ENCODE measurements at places on chromosomes 4 and X.

- no peak for DNase-seq
Measured at GRCh38 chrX:19697416-19697815, 182.1 kb upstream of the MAP3K15 start.

DNA sequence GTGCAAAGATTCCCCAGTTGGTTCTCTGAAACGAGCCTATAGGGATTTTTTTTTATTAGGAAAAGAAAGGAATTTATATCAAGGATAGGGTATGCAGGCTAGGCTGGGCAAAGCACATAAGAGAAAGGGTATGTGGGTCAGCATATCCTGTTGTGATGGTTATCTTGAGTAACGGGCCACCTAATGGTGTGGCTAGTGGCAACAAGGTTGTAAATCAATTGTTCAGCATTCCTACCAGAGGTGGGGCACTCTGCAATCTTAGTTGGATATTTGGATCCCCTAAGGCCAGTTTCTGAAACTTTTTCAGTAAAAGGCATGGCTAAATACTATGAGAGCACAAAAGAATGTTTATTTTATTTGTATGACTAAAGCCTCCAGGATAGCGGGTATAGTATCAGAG lies 42.7 kb downstream of the DCAF12L1 start:
- DNase-seq: no peak

- no peak for DNase-seq
Measured at GRCh38 chr4:113499166-113499565, 262.4 kb downstream of the CAMK2D start.

DNA sequence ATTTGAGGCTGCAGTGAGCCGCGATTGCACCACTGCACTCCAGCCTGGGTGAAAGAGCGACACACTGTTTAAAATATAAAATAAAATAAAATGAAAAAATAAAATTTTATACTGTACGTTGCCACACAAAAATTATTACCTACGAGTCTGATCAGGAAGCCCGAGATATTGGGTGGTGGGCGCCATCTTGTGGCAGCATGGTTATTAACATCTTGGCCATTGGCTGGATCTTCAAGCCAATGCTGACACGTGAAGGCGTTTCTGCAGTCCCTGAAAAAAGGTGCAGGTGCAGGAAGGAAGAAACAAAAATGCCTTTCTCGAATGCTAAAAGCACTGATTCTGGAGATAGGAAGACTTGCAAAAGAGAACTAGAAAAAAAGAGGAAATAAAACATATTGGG lies 4.9 kb upstream of the TLR8 start:
- no peak for DNase-seq

GRCh38 chr4:6178757-6179156 lies 21.6 kb downstream of the JAKMIP1 start:
- DNase-seq: no peak

DNA sequence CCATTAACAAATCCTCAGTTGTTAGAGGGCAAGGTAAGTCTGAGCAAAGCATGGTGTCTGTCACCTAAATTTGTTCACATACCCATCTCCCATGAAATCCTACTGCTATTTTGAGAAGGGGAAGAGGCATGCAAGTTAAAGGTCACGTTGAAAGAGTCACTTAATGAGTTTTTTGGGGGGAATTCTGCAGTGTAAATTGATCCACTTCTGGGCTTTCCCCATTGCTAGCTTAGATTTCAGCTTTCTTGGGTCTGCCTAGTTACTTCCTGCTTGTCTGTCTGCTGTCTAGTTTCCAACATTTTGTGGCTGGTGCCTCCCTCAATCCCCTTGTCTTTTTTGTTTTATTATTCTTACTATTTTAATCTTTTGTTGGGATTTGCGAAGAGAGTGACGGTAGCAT lies 32.0 kb downstream of the CEP135 start:
- no peak for DNase-seq

DNA sequence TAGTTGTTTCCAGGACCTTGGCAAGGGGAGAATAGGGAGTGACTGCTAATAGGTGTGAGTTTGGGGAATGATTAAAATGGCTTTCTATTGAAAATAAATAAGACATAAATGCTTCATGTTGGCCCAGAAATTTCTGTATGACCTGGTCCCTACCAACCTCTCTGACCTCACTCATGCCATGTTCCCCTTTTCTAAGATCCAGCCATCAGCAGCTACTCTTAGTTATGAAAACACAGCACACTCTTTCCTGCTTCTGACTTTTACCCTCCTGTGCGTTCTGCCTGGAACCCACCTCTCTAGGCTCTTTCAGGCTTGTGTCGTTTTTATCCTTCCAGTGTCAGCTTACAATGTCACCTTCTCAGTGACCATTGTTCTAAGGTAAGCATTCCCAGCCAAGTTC lies 14.8 kb upstream of the CXCL5 start:
- no peak for DNase-seq

GRCh38 chrX:20149326-20149725 lies 7.7 kb upstream of the EIF1AX start:
- DNase-seq: no peak

- DNase-seq: no peak
Measured at GRCh38 chr4:45099471-45099870, 373.1 kb upstream of the GNPDA2 start.

GRCh38 chrX:9873952-9874351 lies 87.7 kb downstream of the SHROOM2 start:
- no peak for DNase-seq

DNA sequence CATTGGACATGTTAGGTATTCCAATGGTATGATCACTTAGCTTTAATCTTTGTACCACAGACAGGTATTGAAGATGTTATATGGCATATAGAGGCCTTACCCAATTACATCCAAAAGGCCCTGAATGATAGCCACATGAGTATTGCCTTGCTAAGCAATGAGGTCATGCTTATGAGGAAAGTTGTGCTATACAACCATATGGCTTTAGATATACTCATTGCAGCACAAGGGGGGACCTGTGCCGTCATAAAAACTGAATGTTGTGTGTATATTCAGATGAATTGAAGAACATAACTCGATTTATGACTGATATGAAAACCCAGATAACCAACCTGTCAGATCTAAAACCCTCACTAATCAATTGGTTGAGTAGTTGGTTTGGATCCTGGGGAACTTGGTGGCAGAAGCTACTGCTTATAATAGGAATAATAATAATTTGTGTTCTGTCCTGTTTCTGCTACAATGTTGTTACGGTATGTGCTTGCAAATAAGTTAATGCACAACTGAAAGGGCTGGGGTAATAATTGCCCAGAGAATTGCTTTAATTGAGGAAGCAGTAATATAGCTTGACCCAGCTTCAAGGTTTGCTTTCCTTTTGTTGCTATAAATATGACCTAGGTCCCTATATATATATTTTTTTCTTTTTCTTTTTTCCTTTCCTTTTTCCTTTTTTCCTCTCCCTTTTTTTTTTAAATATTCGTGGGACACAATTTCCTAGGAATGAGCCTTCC lies 21.5 kb upstream of the CSTF2 start:
- DNase-seq: no peak

- DNase-seq: no peak
Measured at GRCh38 chr4:129929984-129930383, 834.0 kb downstream of the C4orf33 start.

DNA sequence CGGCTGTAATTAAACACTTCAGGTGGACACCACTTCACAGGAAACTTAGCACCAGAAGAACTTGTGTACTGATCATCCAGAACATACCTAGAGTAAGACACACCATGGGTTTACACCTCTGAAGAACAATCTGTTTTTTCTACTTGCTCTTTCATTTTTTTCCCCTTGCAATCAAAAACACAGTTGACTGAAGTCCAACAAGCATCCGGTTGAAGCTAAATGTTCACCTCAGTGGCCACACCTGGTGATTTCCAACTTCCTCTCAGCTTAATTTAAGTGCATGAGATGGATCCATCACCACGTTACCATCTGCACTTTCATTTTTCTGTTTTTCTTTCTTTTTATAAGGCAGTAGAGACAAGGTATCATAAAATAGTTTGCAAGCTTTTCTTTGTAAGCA lies 4.9 kb upstream of the TXK start:
- DNase-seq: no peak
